ENCODE measurements at places on chromosomes 16 and 17. TPM values are rescaled to one million over a fixed set of nuclear protein-coding genes. Genes with fewer than 3 reads are reported as not detected.

The SEPTIN12 gene
- total RNA-seq, result not detected

The C16orf92 gene
- not detected for total RNA-seq

The PIPOX gene
- total RNA-seq, result 0.58 TPM

The CLDN7 gene
- total RNA-seq, result 13.7 TPM

The METTL2A gene
- 32.7 TPM for total RNA-seq

The CD300LD gene
- not detected for total RNA-seq

The FZD2 gene
- 3.5 TPM for total RNA-seq

The CACNG5 gene
- total RNA-seq, result not detected

The TP53TG3B gene
- 0.66 TPM for total RNA-seq

The TEX19 gene
- 1.4 TPM for total RNA-seq

The ARHGDIG gene
- total RNA-seq, result 1.6 TPM

The SRSF2 gene
- 569 TPM for total RNA-seq

The KIF2B gene
- total RNA-seq, result not detected

The C17orf78 gene
- not detected for total RNA-seq

The GAN gene
- 15.1 TPM for total RNA-seq

The CES1 gene
- total RNA-seq, result 0.87 TPM

The ITGAD gene
- total RNA-seq, result not detected

The ABCA10 gene
- 0.16 TPM for total RNA-seq

The CLEC18A gene
- 0.27 TPM for total RNA-seq

The ZNF286A gene
- total RNA-seq, result 16.8 TPM

The WSCD1 gene
- total RNA-seq, result not detected

The KRT33A gene
- not detected for total RNA-seq

The DNAH9 gene
- total RNA-seq, result not detected

All from K562 (cell line).